ENCODE measurements at places on chromosomes 16 and 17.

- no peak for DNase-seq
These were observed 340.7 kb downstream of the SLC39A11 start for GRCh38 chr17:72751746-72752145.

GRCh38 chr17:72538901-72539352 is 418.1 kb downstream of the SOX9 start:
- no peak for DNase-seq

DNA sequence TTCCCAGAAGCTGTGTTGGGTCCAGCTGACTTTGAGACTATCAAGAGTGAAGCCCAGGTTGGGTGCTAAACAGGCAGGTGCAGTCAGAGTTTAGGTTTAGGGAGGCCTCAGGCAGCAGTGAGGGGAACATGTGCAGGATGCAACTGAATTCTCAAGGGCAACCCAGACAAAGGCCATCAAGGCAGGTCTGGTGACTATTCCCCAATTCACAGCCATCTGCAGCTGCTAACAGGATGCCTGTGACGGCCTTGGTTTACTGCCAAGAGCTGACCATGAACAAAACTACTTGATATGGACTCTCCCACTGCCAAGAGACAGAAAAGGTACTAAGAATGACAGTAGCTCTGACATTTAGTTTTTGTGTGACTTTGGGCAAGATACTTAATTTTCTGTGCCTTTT is 45.2 kb upstream of the BCAR1 start:
- DNase-seq = no peak

- no peak for DNase-seq
These were observed 2.4 kb downstream of the PDP2 start for GRCh38 chr16:66882702-66883101.

- DNase-seq = no peak
These were observed 83.5 kb downstream of the GP2 start for GRCh38 chr16:20243731-20244281.

DNA sequence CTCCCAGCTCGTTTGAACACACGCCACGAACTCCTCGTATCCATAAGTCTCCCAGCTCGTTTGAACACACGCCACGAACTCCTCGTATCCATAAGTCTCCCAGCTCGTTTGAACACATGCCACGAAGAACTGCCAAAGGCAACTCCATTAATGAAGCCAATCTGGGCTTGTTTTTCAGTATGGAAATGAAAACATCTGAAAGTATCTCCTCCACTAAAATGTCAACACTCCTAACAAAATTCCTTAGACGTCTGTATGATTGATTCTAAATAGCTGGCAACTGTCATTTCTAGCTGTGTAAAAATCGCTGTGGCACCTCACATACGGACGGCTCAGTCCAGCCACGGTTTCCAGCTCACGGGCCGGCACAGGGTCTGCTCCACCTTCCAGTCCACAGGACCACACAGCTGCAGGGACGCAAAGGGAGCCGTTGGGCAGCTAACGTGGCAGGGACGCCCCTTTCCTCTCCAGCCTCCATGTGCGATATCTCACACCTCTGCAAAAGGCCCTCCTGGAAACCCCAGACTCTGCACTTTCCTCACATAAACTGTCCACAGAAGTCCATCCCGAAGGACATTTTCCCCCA is 67.1 kb upstream of the METRNL start:
- no peak for DNase-seq

DNA sequence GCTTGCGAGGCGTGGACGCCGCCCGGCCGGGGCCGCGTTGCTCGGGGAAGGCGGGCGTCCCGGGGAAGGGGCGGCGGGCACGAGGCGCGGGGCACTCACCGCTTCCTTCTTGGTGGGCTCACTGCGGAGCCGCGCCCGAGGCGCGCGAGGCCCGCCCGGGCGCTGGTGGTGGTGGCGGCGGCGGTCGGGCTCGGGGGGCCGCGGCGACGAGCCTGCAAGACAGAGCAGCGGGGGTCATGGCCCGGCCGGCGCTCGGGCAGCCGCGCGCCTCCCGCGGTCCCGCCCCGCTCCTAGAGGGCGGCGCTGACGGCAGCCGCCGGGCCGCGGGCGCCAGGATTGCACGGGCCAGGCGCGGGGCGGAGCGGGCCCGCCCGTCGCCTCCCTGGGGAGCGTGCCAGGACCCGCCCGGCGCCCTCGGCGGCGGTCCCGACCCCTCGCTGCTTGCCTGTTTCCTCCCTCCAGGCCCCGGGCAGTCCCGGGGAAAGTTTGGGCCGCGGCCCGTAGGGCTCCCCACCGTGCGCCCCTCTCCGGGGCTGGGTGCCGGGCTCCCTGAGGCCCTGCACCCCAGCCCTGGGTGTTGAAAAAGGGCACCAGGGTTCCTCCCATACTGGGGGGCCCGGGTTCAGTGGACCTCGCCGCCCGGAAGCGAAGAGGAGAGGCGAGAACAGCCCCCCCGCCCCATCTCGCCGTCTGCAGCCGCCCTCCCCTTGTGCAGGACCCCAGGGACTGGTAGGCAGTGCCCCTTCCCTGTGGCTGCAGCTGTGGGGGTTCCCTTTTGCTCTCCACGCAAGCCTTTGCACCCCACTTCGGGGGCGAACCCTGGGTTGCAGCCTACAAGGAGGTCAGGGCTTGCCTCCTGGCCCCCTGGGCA is at the start of gene C16orf74:
Gene C16orf74, minus strand, starts transcription at position 270 of the 871 bp plus-strand sequence. CDS start 15,879 bp downstream, outside the sequence.
- no peak for DNase-seq

DNA sequence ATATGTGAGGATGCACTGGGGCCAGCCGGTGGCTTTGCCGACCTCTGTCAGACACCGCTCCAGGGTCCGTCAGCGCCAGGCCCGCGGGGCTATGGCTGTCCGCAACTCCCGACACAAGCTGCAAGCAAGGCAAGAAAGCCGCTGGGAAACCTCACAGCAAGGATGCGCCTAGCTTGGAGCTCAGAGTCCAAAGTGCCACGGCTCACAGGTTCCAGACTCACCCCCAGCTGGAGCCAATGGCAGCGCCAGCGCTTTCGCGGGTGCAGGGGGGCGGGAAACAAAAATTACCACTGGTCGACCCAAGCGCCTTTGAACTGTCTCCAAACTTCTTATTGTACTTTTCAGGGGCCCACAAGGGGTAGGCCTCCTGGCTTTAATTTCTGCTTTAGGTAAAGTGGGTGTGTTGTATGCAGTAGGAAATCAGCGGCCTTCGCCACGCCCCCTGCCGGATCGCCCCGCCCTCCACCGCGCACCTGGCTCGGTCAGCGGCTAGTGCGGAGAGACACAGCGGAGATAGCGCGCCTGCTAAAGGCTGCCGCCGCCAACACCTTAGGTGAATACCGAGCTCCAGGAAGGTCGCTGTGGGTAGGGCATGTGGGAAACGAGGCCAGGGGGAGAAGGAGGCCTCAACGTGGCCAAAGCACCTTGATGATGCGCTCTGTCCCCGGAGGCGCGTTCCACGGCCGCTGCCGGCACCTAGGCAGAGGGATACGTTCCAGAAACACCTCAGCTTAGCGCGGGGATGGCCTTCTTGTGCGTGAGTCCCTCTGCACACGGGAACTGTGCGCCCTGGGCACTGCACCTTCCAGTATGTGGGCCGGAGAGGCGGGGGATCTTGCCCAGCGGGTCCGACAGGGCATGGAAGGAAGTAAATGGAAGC is 61.0 kb upstream of the RBL2 start:
- DNase-seq = peak; percentile 66

- no peak for DNase-seq
These were observed 63.9 kb downstream of the RTN4RL1 start for GRCh38 chr17:1961189-1961588.

DNA sequence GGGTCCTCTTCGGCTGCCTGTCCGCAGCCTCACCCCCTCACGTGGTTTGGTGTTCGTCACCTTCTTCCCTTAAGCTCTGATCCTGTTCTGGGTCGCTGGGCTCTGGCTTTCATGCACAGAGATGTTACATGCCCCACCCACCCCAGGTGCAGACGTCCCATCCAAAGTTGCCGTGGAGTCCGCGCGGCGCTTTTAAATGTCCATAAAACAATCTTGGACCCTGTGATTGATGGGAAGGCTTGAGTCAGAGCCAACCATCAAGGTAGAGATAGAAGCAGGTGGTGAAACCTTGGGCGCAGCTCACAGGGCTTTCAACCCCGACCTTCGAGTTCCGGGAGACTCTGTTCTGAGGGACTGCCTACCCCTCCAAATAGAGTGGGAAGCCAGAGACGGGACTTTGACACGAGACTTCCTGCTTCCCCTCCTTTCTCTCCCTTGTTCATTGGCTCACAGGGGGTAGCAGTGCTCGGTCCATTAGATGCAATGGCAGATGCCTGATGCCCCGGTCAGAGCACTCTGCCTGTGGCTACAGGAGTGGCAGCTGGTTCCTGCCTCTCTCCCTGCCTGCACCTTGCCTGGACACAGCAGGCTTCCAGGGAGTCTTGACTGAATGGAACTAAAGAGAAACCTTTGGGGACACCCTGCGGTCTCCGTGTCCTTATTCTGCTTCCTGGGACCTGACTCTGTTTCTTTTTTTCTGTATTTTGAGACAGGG is 4.0 kb downstream of the ENGASE start:
- DNase-seq = no peak

DNA sequence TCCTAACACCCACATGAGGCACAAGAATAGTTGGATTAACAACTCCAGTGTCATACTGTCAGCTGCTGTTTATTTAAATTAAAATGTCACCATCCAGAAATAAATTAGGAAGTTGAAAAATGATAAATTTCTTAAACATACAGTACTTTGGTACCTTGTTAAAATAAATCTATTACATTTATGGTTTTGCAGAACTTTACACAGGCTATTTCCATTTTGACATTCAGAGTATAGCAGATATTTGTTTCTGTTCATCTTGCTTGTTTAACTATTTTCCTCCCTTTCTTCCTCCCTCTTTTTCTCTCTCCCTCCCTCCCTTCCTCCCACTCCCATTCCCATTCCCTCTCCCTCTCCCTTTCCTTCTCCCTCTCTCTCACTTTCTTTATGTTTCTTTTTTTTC is 310.1 kb downstream of the CDH8 start:
- DNase-seq = no peak

DNA sequence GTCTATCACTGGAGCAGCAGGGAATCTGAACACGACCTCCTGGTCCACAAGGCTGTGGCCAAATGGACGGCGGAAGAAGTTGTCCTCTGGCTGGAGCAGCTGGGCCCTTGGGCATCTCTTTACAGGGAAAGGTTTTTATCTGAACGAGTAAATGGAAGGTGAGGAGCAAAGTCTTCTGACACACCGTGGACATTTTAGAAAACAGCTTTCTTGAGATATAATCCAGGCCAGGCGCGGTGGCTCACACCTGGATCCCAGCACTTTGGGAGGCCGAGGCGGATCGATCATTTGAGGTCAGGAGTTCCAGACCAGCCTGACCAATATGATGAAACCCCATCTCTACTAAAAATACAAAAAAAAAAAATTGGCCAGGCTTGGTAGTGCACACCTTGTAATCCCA is 17.1 kb downstream of the BFAR start:
- DNase-seq = no peak

DNA sequence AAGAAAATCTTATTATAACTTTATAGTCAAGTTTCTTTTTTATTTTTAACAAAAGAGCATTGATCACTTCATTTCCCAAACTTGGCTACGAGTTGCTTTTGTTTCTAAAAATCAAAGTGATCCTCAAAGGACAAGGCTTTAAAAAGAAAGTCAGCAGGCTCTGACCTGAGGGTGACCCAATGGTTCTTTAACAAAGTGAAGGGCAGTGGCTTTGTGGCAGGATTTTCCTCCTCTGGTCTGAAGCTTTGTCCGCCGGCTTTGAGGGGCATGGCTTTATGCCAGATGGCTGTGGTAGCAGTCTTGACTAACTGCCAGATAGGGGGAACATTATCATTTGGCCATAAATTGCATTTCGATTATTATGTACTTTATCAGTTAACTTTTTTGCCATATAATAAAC is 28.5 kb downstream of the IQCK start:
- no peak for DNase-seq

- DNase-seq = no peak
These were observed 555.5 kb downstream of the WWOX start for GRCh38 chr16:78654929-78655328.

DNA sequence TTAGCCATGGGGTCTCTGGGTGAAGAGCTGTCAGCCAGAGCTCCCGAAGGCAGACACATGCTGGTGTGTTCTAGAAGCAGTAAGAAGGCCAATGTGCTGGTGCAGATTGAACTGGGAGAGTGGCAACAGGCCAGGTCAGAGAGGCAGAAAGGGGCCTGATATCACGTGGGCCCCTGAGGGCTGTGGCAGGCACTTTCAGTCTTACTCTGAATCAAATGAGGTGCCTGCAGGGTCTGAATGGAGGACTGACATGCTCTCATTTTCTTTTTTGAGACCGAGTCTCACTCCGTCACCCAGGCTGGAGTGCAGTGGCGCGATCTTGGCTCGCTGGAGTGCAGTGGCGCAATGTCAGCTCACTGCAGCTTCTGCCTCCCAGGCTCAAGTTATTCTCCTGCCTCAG is 293.8 kb downstream of the ABCC12 start:
- DNase-seq = no peak

GRCh38 chr17:19744492-19744891 is 3.6 kb downstream of the ALDH3A1 start:
- no peak for DNase-seq

DNA sequence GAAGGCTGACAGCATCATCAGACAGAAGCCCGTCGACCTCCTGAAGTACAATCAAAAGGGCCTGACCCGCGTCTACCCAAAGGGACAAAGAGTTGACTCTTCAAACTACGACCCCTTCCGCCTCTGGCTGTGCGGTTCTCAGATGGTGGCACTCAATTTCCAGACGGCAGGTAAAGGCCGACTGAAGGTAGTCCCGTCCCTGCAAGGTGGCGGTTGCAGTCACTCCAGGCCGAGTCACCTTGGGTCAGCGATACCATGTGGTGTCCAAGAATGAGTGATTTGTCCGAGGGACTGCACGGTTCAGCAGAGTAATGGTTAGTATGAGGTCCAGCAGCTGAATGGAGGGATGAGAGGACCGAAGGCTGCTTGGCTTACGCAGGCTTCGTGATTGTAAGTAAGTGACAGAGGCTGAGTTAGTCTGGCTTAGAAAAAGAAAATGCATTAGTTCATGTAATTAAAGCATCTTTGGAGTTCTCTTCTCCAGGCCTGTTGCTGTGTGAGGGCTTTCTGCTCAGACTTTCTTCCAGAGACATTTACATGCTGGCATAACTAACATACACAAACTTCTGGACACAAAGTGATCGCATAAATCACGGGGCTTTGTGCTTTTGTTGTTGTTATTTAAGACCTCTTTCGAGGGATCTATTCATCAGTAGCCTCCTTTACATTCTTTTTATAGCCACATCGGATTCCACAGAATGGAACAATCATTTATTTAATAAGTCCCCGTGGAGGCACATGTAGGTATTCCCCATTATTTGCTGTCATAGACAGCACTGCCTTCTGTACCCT is 74.9 kb downstream of the SDR42E1 start:
- no peak for DNase-seq

- DNase-seq = peak; percentile 7
These were observed 140.9 kb downstream of the CCT6B start for GRCh38 chr17:34820248-34820801.
